ENCODE measurements at places on chromosomes 6 and 20.

- ATAC-seq = no peak
These were observed 8.7 kb downstream of the SNX21 start for GRCh38 chr20:45842169-45842812.

- ATAC-seq = no peak
These were observed 112.2 kb downstream of the AHI1 start for GRCh38 chr6:135385299-135385698.

- ATAC-seq = no peak
These were observed 25.6 kb upstream of the CHMP4B start for GRCh38 chr20:33785503-33785902.

GRCh38 chr6:146912730-146913685, 291.2 kb upstream of the STXBP5 start:
- no peak for ATAC-seq

DNA sequence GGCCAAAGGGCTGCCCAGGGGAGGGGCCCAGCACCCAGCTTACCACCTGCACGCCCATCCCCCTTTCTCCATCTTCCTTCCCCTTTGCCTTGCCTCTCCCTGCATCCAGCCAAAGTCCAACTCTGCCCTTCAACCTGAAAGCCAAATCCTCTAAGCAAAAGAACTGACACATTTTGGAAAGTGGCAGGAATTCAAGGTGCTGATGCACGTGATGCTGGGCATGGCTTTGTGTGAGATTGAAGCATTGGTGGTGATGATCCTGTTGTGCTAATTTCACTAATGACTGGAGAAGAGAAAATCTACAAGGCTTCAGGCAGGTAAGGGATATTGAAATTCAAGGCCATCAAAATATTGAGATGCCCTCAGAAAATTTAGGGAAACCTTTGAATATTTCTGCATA, 23.3 kb downstream of the SYNDIG1 start:
- ATAC-seq = no peak

GRCh38 chr6:4687989-4688947, 87.9 kb upstream of the CDYL start:
- peak; percentile 88 for ATAC-seq

DNA sequence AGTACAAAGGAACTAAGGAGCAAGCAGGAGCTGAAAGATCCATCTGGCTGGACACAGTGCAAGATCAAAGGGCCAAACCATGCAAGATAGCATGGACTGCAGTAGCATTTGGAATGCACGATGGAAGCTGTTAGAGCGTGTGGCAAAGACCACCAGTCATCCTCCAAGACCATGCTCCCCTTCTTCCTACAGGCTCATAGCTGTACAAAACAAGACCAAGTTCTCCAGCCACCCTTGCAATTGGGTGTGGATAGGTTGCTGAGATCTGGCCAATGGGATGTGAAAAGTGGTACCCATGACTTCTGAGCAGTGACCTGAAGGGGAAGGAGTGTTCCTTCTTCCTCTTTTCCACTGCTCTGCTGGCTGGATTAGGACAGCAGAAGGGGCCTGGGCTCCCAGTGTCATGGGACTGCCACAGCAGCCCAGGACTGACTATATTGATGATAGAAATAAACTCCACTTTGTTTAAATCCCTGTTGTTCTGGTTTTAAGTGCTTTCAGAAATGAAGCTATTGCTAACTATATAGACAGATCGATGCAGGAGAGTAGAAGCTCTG, 64.9 kb downstream of the SLC22A23 start:
- no peak for ATAC-seq

DNA sequence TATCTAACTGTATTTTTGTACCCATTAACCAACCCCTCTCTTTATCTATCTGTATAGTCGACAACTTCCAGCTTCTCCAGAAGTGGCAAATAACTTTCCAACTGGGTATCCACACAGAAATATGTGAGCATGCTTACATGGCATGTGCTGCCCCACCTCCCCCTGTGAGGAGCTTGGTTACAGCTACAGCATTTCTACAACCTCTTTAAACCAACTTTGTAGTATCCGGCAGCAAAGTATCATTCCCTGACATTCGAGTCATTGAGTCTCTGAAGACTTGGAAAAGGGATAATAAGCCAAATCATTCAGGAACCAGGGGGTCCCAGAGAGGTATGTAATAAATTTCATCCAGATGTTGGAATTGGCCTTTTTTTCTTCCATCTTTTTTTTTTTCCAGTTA, 48.2 kb upstream of the ASIP start:
- ATAC-seq = no peak

DNA sequence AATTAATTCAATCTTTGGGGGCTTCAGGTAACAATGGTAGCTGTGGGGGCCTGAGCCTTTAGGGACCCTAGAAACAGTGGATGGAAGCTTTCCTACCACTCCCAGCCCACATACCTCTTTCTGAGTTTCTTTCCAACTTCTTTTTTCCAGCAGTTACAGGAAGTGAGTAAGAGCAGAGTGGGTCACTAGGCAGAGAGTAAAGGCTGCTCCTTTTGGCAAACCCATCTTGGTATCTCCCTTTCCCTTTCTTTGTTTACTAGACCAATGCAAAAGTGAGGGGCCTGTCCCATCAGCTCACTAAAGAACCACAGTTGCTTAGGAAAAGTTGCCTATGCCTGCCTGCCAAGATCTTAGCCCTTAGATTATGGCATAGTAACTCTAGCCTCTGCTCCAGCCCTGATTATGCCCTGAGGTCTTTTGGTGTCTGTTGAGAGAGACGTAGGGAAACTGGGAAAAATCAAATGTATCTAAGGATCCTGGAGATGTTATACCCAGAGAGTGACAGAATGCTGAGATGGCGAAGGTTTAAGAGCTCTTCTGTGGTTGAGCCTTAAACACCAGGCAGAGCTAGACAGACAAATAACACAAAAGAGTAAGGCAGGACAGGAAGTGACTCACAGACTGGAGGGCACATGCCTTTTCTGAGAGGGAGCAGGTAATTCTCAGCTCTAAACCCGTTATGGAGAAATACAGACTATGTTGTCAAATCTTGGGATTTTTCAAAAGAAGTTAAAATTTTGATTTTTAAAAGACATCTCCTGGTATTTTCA, 31.3 kb downstream of the TRMT6 start:
- peak; percentile 90 for ATAC-seq

GRCh38 chr20:16283978-16284377, 289.3 kb downstream of the KIF16B start:
- no peak for ATAC-seq

- peak; percentile 97 for ATAC-seq
These were observed 6.3 kb downstream of the OSER1 start for GRCh38 chr20:44204156-44204831.

DNA sequence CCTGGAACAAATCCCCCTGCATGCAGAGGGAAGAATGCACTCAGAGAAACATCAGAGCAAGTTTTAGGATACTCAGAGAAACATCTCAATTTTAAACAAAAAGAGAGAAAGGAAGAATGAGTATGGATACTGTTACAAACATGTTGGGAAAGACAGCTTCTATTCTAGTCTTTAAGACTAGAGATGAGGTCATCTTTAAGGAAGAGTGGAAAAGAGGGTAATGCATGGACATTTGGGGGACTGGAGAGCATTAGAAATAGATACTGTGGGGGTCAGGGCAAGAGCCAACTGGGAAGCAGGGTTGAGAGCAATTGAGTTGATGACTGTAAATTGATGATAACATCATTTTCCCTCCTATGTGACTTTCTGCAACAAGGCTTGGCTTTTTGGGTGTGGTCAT, 431.2 kb downstream of the CDH26 start:
- no peak for ATAC-seq

GRCh38 chr6:11143394-11144371, 32.2 kb upstream of the ERVFRD-1 start:
- peak; percentile 93 for ATAC-seq

GRCh38 chr20:49515586-49515985, 33.1 kb upstream of the KCNB1 start:
- ATAC-seq = no peak

DNA sequence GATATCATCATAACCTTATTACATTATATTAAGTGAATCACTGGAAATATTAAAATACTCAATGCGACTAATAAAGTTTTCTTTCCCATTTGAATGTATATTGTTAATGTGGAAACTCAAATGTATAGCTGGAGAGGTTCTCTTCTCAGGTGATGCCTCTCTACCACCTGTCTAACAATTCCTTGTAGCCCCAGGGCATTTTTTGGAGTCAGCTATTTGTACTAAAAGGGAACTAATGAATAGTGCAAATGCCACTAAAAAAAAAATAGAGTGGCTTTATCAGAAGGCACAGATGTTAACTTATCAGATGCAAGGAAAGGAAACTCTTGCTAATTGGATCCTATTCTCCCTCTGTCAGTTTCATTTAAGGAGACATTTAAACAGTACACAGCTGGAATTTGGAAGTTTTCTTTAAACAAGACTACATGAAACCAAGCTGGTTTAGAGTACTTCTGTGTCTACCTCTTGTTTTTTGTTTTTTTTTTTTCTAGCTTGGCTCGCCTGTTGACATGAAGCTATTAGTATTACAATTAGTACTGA, 897.0 kb upstream of the SLC35B3 start:
- ATAC-seq = no peak

DNA sequence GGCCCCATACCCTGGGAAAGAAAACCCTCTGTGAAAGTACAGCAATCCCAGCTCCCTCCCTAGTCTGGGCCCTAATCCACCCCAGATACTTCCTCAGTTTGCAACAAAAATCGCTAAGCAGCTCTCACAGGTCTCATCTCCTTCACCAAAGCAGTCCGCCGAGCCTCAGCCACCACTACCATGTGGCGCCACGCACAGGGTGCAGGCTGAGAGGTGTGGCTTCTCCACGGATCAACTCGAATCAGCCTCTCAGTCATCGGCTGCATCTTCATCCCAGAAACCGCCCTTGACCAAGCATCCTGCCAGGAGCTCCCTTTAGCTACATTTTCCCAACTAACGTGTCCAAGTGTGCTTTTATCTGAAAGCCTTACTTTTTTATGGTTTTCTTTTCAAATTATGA, 50.7 kb downstream of the ANKRD60 start:
- no peak for ATAC-seq

DNA sequence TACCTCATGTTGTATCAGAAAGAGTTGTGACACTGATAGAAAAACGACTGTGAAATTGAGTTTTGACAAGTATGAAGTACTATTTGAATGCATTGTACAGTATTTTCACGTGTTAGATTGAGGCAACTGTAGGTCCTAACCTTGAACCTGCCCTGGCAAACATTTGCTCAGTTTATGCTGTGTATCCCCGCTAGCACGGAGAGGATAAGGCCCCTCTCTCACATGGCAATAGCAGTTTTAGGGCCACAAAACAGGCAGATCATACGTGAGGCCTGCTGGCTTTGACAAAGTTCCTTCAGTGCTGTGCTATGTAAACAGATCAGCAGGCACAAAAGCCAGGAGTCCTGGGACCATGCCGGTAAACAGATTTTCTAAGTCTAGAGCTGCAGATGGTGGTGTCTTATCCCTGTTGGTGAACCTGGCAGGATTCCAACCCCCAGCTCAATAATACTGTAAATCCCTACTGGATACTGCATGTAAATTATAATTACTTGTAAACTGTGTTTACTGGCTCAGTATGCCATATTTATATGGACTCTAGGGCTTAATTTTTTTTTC, 23.8 kb upstream of the FAM217A start:
- ATAC-seq = no peak

DNA sequence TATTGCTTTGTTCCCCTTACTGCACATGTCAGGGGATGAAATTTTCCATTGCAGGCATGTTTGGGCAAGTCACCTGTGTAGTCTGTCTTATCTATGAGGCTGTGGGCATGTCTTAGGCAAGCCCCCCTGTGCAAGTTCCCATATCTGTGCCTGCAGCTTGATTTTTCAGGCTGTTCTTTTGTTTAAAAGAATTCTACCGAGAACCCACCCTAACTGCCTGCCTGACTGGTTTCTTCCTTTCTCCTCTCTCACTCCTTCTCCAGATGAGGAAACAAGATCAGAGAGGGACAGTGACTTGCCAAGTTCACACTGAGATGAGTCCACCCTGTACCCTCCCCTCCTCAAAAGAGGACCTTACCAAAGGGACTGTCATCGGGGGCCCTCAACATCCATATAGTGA, 11.0 kb downstream of the TREML2 start:
- no peak for ATAC-seq

DNA sequence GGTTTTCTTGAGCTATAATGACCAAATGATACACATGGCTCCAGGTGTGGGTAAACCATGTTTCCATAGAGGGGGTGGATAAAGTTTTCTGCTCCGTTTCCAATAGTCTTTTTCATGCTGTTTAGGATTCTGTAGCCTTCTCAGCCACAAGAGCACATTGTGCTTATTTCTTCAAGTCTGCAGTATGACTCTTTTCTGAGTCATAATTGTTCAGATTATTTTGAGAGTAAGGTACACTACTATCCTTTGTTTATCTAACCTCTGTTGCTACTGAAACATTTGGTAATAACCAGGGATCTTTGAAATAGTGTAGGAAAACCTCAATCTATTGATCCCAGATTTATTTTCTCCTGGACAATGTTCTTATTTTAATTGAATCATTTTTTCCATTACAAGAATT, 247.9 kb upstream of the BMP2 start:
- ATAC-seq = no peak

GRCh38 chr20:22490287-22491193, 93.8 kb downstream of the FOXA2 start:
- ATAC-seq = no peak

DNA sequence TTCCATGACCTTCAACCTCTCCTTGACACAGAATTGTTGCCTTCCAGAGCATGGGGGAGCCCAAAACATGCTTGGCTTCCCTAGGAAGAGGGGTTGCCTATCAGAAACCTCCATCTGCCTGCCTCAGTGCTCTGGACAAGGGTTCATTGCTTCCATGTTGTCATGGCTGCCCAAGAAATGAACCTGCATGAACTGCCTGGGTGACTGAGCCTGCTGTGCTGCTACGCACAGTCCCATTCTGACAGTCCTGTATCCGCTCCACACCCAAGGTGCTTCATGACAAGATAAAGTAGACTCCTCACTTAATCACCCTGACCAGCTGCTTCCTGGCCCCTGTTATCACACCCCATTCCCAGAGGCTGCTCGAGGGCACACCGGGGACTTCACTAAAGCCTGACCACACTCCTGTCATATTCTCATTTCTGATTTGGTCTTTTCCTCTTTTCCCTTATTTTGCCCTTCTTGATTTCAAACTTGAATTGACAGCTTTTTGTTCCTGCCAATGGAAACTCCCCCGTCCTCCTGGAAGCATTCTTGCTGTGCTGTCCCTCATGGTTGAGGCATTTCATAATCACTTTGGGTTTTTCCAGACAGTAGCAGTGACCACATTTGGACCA, 31.9 kb downstream of the GMPR start:
- ATAC-seq = no peak

- ATAC-seq = no peak
These were observed 18.5 kb downstream of the CITED2 start for GRCh38 chr6:139355777-139356445.

GRCh38 chr6:161444464-161444863, 170.6 kb upstream of the AGPAT4 start:
- ATAC-seq = peak; percentile 29

DNA sequence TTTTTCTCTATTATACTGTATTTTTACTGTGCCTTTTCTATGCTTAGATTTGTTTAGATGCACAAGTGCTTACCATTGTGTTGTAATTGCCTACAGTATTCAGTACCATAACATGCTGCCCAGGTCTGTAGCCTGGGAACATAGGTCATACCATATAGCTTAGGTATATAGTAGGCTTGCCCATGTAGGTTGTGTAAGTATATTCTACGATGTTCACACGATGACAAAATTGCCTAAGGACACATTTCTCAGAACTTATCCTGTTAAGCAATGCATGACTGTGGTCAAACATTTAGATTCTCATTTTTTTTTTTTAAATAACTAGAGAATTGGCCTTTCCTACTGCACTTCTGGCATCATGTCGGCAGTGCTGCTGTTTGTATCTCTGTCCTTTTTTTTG, 253.7 kb upstream of the SUPT3H start:
- ATAC-seq = no peak
